ENCODE measurements at places on chromosomes 4 and X. TPM values are rescaled to one million over a fixed set of nuclear protein-coding genes. Genes with fewer than 3 reads are reported as not detected.

Gene RGN
- polyA plus RNA-seq: 35.0 TPM

Gene TXK
- polyA plus RNA-seq: 1.4 TPM

Gene TEX13C
- not detected for polyA plus RNA-seq

Gene AWAT1
- polyA plus RNA-seq: not detected

Gene TCEAL7
- 32.7 TPM for polyA plus RNA-seq

Gene YIPF6
- 49.4 TPM for polyA plus RNA-seq

Gene PNMA5
- not detected for polyA plus RNA-seq

Gene SGMS2
- polyA plus RNA-seq: 15.3 TPM

Gene TSPAN7
- polyA plus RNA-seq: 67.3 TPM

Gene ALAS2
- 14.3 TPM for polyA plus RNA-seq

Gene ARSD
- 11.7 TPM for polyA plus RNA-seq

Gene CHST7
- polyA plus RNA-seq: 2.0 TPM

Gene UTP14A
- 27.5 TPM for polyA plus RNA-seq

Gene SLC49A3
- polyA plus RNA-seq: 4.0 TPM

Gene MAGEE2
- polyA plus RNA-seq: 0.76 TPM

Gene NEIL3
- 6.9 TPM for polyA plus RNA-seq

Gene LEF1
- polyA plus RNA-seq: 72.8 TPM

Gene TRIM61
- polyA plus RNA-seq: 3.3 TPM

Gene ENPEP
- 158 TPM for polyA plus RNA-seq

Gene DCHS2
- polyA plus RNA-seq: 6.3 TPM

Gene RELL1
- polyA plus RNA-seq: 10.3 TPM

Gene TLR10
- polyA plus RNA-seq: 0.52 TPM

All from left renal pelvis (tissue), 4 donors.